Hindlimb muscle (tissue), 1 donor: ENCODE measurements at places on chromosomes 3 and 15. TPM values are rescaled to one million over a fixed set of nuclear protein-coding genes. Genes with fewer than 3 reads are reported as not detected.
A peak's percentile ranks its signal among the peaks of the same experiment; 100 is the strongest.

GRCh38 chr3:187919048-187919447 lies 173.8 kb upstream of the BCL6 start:
- DNase-seq = no peak

- DNase-seq = no peak
These were observed 9.9 kb downstream of the SEMA4B start for GRCh38 chr15:90211009-90211408.

DNA sequence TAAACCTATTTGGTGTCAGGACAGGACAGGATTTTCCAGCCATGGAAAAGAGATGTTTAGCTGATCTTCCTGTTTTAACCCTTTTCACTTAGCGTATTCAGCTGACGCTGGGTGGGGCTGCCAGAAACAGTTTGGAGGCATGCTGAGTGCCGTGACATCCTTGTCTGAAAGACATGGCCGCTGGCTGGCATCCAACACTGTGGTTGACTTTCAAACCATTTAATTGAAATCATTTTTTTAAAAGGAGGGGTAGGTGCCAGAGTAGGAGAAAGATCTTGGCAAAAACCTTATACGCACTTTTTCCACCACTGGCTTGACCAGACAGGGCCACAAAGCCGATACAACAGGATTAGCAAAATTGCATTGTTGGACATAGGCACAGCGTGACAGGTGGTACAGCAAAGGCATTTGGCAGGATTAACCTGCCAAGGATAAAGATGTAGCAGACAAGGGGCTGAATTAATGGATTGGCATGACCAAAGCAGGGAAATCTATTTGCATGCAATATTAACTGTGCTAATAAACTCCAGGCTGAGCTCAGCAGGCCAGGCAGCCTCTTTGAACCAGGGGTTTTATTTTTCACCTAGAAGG lies 131.8 kb upstream of the TOPAZ1 start:
- DNase-seq = no peak

GRCh38 chr15:70099967-70100473 lies 2.3 kb upstream of the TLE3 start:
- DNase-seq = no peak

- peak; percentile 79 for DNase-seq
These were observed 25.9 kb upstream of the FBN1 start for GRCh38 chr15:48671103-48672022.

DNA sequence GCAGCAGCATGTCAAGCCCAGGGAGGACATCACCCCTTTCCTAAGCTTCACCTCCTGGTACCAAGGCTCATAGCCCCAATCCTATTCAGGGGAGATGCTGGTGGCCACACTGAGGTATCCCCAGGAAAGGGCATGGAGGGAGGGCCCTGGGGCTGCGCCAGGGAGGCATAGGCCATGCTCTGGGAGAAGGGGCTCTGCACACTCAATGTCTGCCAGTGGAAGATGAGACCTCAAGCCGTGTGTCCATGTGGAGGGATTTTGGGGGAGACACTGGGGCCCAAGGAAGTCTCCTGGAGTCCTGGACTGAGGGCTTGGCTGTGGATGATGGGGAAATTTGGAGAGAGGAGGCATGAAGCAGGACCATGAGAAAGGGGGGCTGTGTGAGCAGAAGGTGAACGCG lies 21.2 kb upstream of the PRR23E start:
- DNase-seq = no peak

The COL6A5 gene
- polyA plus RNA-seq = not detected

The AMIGO3 gene
- polyA plus RNA-seq = 4.8 TPM

The SCAMP5 gene
- 3.9 TPM for polyA plus RNA-seq

The ATP10A gene
- polyA plus RNA-seq = 2.9 TPM
